ENCODE measurements at places on chromosomes 2 and 18. TPM values are rescaled to one million over a fixed set of nuclear protein-coding genes. Genes with fewer than 3 reads are reported as not detected.

Gene WDR35
- 2.4 TPM for total RNA-seq

Gene HOXD3
- total RNA-seq, result 3.8 TPM

Gene UGT1A3
- 2.0 TPM for total RNA-seq

Gene DSC1
- total RNA-seq, result not detected

Gene POTEJ
- total RNA-seq, result 0.15 TPM

Gene GPR45
- total RNA-seq, result not detected

Gene ZNF385B
- total RNA-seq, result 1.2 TPM

Gene SAG
- not detected for total RNA-seq

DNA sequence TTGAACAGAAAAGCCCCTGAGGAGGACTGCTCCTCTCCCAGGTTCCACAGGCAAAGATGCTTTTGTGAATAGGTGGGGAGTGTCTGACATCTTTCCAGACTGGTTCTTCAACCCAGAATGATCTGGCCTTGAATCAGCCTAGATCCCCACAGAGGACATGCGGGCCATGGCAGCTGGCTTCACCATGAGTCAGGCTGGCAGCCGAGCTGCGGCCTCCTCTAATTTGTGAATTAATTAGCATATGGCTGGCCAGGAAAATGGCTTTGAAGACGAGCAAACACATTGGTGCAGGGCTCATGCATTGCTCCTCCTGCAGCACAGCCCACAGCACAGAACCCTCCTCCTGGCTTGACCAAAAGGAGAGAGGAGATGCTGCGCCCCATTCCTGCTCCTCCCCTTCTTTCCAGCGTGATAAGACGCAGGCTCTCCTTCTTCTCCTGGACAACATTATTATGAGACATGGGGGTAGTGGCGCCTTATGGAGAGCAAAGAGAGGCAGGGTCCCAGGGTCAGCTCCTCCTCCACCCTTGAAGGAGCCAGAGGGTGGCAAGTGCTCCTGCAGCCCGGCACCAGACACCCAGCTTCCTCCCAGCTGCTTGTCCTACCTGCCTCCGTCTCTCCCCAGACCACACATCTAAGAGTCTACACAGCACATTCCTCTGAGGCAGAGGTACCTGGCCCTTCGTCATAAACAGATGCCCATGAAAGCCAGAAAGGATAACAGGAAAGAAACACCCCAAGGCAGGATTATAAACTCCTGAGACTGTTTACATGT is 66.7 kb downstream of the EDAR start:
- peak; percentile 3 for DNase-seq

DNA sequence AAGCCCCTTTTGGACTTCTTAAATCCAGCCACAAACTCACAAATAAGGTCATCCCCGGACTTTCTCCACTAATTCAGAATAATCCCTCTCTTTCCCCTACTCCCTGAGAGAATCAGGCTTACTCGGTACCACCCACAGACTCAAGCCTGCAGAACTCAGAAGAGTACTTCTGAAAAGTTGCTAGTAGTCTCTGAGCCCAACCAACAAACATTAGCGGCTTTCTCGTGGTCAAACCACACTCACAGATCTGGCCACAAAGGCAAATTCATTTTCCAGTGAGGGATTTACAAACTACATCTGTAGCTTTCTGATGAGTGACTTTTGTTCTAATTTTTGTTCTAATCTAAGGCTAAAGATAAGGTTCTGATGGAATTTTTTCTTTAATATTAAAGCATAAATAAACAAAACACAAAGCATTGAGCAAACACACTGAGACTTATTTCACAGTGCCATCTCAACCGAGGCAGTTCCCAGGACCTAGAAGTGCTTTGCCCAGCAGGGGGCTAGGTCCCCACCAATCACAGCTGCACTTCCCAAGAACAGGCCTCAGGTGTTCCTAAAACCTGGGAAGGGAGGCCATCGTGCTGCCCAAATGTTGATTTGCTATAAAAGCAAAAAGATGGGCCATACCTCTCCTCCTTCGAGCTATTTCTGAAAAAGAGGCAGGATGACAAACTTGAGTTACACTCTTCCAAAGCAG is 110.7 kb downstream of the COLEC12 start:
- DNase-seq, result no peak

GRCh38 chr2:75403991-75404428 is 156.7 kb downstream of the EVA1A start:
- DNase-seq, result no peak

DNA sequence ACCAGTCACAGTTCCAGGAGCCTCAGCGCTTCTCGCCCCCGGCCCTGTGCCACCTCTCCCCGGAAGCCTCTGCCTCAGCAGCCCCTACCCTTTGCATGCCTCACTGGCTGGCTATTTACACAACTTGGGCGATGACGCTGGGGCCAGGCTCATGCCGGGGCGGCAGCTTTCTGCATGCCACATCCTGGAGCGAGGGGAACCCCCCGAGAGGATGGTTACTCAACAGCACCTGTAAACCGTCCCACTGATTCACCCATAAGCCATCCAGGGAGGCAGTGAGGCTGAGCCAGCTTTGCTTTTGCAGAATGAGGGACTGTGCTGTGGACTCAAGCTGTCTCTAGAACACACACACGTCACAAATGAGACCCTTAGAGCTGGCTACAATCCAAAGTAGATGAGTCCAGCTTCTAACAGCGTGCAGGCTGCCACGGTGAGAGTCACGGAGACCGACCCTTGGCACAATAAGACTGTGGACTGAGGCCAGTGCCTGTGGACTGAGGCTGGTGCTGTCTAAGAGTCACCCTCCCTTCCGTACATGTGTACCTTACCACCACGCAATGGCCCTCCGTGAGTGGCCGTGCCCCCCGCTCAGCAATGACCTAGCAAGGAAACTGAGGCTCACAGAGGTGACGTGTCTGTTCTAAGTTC is 45.6 kb upstream of the ODC1 start:
- DNase-seq, result peak; percentile 85

DNA sequence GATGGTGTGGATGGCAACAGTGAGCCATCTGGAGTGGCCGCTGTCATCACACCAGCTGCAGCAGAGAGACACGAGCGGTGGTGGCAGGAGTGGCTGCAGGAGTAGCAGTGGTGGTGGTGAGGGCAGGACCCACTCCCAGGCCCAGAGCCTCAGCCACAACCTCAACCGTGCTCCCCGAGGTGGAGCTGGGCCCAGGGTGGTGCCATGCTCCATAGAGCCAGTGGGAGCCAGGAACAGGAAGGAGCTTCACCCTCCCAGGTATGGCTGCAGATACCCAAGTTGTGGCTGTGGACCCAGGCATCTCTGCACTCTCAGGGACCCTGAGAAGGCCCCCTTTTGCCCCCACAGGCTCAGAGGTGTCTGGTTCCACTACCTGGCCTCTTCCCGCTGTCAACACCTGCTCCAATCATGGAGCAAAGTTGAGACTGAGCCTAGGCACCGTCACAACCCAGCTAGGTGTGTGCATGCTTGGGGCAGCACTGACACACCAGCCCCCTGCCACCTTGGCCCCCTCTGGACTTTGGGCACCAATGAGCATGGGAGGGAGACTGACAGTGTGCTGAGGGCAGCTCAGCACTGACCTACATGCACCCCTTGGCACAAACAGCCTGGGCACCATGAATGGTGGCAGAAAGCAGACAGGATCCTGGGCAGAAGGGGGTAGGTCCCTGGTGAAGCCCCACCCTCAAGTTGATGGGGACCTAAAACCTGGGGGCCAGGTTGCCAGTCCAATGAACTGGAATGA is 188.9 kb downstream of the NDUFA10 start:
- no peak for DNase-seq

DNA sequence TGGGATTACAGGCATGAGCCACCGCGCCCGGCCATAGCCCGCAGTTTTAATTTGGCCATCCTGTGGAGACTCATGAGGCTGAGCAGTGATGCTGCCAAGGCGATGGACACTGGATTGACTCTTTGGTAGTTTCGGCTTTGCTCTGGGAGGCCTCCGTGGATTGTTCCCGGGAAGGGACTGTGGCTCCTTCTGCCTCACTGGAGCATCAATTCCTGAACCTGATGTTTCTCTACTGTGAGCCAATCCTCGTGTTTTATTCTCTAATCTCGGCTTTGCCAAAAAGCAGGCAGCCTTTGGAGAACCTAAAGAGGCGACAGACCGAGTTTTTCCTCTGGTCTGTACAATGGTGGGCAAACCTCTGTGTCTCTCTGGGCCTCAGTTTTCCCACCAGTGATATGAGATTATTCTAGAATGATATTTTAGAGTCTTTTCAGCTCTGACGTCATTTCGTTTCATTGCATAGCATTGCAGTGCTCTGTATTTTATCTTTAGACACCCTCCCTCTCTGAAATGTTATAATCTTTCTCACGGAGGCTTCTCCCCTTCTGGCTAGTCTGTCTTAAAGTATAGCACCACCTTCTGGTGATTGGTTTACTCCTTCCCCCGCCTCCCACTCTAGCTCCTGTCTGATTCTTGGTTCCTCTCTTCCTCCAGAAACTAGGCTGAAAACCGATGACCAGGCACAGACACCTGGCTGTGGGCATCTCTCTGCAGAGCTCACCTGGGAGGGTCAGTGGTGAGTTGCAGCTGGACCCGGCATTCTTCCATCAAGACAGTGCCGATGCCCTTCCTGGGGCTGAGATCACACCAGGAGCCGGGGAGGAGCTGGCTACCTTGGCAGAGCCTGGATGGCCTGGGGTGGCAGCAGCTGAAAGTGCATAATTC is 341.3 kb downstream of the MYCN start:
- DNase-seq, result peak; percentile 16

GRCh38 chr18:3877678-3878077 is 427.7 kb downstream of the TGIF1 start:
- no peak for DNase-seq

- DNase-seq, result no peak
Observed at GRCh38 chr2:147165697-147166382, 679.0 kb upstream of the ACVR2A start.

DNA sequence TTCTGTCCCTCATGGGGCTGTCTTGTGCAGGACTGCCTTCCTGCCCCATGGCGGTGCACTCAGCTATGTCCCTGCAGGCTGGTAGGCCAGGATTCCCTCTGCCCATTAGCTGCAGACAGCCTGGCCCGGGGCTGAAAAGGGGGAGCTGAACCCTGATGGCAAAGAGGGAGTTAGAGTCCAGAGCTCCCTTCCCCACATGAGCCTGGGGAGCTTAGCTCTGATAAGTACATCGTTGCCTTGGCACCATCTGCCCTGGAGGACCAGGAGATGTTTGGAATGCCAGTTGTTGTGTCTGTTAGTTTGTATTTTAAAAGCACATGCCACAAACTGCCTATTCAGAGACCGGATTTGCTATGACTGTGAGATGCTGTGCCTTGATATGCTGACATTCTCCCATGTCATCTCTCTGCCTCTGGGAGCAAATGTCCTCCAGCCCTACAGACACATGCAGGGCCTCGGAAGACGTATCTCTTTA is 65.1 kb upstream of the AFF3 start:
- no peak for DNase-seq

DNA sequence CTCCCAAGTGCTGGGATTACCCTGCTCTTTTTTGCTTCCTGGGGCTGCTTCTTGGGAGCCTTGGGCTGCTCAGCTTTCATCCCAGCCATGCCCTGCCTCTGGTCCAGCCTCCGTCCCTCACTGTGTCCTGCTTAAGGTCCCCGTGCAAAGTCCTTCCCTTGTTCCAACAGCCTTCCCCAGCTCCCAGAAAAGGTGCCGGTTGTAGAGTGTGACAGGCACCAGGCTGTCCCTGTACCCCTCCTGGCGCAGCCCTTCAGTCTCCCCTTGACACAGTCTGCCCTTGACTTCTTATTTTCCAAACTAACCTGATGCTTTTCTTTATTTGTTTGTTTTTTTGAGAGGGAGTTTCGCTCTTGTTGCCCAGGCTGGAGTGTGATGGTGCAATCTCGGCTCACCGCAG is 20.1 kb upstream of the ALPI start:
- no peak for DNase-seq

DNA sequence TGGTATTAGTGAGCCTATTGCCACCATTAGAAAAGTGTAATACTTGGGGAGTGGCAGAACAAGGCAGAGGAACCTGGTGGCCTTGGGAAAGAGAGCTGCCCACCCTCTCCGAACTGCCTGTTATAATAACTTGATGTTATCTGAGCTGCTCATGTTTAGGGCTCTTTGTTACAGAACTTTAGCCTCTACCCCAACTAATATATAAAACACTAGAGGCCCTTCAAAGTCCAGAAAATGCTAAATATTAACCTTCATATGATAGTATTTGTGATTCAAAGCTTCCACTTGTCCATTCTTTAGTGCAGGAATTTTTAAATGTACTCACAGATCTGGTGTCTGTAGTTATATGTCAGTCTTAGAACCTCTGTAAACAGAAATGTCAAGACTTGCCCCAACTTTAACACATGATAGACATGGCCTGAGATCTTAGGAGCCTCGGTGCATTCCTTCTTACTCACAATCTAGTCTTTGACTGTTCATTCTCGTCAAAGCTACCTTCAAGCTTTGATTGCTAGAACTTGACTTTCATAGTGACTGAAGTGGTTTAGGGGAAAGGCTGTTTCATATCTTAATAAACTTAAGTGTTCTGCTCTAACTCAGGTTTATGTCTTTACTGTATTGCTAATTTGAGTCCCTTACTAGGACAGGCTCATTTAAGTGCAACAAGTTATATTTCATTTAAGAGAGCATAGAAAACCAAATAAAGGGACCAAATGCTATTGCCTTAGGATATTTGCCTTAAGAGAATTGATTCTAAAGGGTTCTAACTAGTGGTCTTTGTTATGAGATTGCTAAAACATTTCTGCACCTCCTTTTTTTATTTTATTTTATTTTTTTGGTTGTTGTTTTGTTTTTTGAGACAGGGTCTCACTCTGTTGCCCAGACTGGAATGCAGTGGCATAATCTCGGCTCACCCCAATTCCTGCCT is 41.6 kb downstream of the DDX1 start:
- no peak for DNase-seq

DNA sequence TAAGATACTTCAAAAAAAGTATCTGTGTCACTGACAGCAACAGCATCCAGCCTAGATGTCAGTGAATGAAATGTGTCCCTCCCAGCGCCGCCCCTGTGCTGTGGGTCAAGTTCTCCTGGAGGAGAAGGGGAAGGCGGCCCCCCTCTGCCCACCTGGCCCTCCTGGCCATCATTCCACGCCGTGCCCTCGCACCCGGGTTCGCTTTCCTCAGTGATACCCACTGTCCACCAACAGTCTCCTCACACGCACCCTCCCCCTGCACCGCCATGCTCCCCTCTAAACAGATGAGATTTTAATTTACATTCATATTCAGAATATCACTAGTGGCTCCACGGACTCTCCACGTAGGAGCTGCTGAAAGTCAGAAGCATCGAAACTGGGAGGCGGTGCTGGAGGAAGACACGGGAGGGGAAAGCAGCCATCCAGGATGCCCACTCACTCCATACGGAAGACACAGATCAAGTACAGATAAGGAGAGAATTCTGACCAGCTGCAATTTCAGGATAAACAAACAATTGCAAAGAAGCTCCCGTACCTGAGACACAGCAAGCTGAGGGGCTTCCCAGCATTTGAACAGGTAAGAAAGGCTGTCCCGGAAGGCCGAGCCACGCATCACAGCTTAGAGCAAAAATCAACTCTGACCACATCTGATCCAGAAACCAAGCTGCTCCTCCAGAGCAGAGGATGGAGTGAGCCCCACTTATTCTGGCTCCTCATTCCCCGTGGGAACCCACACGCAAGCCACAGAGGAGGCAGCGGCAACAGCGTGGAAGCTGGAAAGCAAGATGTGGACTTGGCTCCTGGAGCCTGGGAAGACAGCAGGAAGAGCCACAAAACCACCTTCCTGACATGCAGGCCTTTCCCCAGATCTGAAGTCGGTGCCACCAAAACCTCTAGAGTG is 49.7 kb downstream of the PXDN start:
- no peak for DNase-seq

GRCh38 chr2:112995346-112995920 is 9.8 kb upstream of the IL36A start:
- DNase-seq, result no peak

- DNase-seq, result no peak
Observed at GRCh38 chr2:77013457-77013856, 508.7 kb downstream of the LRRTM4 start.

GRCh38 chr2:109045505-109045904 is 56.5 kb upstream of the EDAR start:
- peak; percentile 56 for DNase-seq

All from left colon (tissue), 2 donors.